ENCODE measurements at places on chromosomes 1 and 21.

DNA sequence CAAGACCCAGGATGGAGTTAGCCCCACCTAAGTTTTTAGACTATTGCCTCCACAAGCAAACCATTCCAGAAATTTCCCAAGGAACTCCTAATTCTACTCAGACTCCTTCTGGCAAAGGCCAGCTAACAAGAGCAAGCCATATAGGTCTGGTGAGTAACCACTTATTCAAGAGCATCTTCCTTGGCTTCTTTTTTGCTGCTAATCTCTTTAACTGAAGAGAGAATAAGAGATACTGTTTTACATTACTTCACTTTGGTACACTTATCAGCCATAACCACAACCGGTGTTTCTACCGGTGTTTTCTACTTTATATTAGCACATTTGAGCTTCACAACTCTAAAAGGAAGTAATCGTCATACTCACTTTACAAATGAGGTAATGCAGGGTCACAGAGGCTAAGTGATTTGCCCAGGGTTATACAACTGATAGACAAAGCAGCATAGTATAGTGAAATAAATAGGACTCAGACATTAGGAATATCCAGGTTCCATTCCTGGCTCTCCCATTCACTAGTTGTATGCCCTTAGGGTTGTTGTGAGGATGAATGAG is 1.7 kb upstream of the EPS15 start:
- DNase-seq, result no peak

DNA sequence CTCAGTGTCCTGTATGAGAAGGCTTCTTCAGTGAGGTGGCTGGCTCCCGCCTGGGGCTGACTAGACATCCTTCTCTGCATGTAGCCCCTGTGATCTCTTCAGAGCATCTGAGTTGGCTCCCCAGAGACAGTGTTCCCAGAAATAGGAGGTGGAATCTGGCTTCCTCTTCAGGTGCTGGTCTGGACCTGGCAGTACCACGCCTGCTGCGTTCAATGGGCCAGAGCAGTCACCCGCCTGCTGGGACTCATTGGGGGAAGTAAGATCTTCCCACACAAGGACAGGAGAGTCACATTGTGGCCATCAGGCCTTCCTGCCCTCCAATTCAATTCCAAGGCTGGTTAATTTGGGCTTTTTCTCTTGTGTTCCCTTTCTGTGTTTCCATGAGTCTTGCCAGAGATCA is 51.0 kb downstream of the ADARB1 start:
- no peak for DNase-seq

DNA sequence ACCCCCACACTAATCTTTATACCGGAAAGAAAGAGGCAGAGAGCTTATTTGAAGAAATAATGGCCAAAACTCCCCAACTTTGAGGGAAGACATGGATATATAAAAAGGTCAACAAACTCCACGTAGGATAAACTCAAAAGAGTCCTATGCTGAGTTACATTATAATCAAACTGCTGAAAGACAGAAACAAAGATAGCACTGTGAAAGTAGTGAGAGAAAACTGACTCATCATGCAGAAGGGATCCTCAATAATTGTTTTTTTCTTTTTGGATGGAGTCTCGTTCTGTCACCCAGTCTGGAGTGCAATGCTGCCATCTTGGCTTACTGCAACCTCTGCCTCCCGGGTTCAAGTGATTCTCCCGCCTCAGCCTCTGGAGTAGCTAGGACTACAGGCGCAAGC is 48.5 kb upstream of the TTC39A start:
- DNase-seq, result no peak

DNA sequence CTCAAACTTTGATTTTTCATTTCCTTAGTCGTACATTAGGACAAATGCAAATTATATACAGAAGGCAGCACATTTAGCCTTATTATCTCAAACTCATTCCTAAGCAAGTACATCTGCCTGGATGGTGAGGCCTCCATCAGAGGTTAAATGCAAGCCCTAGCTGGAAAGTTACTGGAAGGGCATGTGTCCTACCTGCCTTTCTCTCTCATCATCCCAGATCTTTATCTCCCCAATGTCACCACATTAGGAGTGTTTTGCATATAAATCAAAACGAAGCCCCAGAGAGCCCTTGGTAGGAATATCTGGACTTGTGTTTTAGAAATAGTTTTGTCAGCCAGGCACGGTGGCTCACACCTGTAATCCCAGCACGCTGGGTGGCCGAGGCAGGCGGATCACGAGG is 35.0 kb downstream of the APP start:
- DNase-seq, result no peak

DNA sequence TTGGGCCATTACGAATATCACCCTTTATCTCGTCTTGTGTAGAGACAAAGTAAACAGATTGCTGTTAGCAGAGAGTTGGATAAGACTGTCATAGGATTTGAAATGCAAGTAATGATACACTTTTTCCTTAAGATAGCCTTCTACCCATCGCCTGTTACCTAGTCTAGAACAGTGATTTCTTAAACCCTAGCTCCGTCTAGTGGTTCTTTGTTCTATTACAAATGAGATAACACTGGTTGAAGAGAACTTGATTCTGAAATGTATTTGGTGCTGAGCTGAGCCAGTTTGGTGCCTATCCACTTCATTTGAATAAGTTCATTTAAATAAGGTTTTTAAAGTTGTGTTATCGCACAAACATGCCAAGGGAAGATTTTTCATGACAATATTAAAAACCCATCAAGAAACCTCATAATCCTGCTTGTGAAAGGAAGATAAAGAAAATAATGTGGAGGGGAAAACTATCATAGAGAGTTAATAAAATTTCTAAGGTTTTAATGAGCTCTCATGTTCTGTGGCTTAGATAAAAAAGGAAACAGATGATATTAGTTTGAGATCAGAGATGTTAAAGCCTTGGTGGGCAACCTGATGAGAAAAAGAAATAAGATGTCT is 1.5 kb upstream of the KCNH1 start:
- no peak for DNase-seq

- DNase-seq, result no peak
Observed at GRCh38 chr1:247295274-247295684, 36.4 kb downstream of the ZNF496 start.

GRCh38 chr1:153678519-153679336 is at the start of gene NPR1:
NPR1 (plus strand) TSS chr1:153678688; CDS start chr1:153679109, 421 bp downstream.
- no peak for DNase-seq
